ENCODE measurements at places on chromosomes 11 and 22. TPM values are rescaled to one million over a fixed set of nuclear protein-coding genes. Genes with fewer than 3 reads are reported as not detected.

DNA sequence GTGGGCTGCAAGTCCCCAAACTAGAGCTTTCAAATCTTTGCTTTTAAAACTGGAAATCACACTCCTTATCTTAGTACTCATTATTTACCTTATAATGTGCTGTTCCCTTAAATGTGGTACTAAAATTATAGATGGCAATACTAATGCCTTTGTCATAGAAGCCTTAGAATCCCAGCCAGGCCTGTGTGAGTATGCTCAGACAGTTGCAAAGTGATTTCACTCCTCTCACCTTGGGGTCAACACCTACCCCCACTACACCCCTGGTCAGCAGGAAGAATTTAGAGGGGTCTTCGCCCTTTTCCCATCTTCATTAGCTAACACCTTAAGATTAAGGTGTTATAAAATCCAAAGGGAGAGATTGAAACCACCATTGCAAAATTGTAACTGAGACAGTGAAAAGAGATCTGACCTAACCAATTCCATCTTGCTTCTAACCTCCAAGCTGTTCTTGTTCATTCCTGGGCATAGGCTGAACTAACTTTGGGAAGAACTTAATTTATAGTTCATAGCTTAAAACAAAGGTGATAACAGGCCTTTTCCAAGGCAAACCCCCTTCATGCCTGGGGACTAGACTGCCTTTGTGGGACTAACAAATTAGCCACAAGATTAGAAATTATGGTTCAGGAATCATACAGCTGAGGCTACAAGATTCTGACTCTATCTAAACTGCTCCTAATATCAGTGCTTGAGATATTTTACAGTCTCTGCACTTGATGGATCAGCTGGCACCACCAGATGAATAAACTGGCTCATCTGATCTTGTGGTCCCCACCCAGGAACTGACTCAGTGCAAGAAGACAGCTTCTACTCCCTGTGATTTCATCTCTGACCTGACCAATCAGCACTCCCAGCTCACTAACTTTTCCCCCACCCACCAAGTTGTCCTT, 10.4 kb upstream of the MRPL17 start:
- DNase-seq: no peak

The MS4A7 gene
- polyA plus RNA-seq: 47.8 TPM

GRCh38 chr11:123474994-123475393, 44.9 kb downstream of the GRAMD1B start:
- DNase-seq: no peak

DNA sequence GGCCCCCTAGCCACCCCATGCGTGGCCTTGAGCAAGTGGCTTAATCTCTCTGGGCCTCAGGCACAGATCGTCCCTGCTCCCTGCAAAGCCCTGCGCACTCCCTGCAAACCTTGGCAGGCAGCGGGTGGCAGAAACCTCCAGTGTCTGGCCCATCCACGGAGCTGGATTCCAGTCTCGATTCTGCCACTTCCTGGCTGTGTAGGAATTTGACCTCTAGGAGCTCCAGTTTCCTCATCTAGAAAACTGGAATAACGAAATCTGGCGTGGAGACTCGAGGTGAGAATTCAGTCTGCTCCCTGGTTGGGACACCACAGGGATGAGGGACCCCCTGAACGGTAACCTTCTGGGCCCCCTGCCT, 186.9 kb downstream of the MN1 start:
- DNase-seq: no peak

The CRACR2B gene
- 0.41 TPM for polyA plus RNA-seq

The RIN1 gene
- 0.51 TPM for polyA plus RNA-seq
